ENCODE measurements at places on chromosomes 11 and 22. TPM values are rescaled to one million over a fixed set of nuclear protein-coding genes. Genes with fewer than 3 reads are reported as not detected.

Gene CBX7
- total RNA-seq = 0.63 TPM

Gene GP1BB
- total RNA-seq = 6.2 TPM

Gene OR4A16
- not detected for total RNA-seq

Gene TYR
- total RNA-seq = not detected

Gene BCO2
- total RNA-seq = 0.11 TPM

Gene TREH
- total RNA-seq = not detected

Gene C22orf31
- total RNA-seq = not detected

Gene KCTD17
- 20.6 TPM for total RNA-seq

Gene KLHDC7B
- 0.06 TPM for total RNA-seq

Gene HMBS
- 2.0 TPM for total RNA-seq

Gene SLCO2B1
- 0.51 TPM for total RNA-seq

Gene MIAT
- total RNA-seq = 0.27 TPM

Gene SCGB1A1
- not detected for total RNA-seq

Gene TRPC6
- not detected for total RNA-seq

Gene TBX10
- not detected for total RNA-seq

Gene ZNF408
- 10.4 TPM for total RNA-seq

Gene NPAT
- 12.7 TPM for total RNA-seq

Gene NECTIN1
- total RNA-seq = 4.1 TPM

Gene OR6T1
- not detected for total RNA-seq

Gene SAA4
- not detected for total RNA-seq

Gene CRYAB
- not detected for total RNA-seq

Data from Daoy (cell line).